Inflammatory macrophage treated with lipopolysaccharide for 4 hours (primary cell): ENCODE measurements at places on chromosomes 12 and 14.

- peak; percentile 95 for DNase-seq
Observed at GRCh38 chr14:67680941-67681340, 6.5 kb upstream of the VTI1B start.

DNA sequence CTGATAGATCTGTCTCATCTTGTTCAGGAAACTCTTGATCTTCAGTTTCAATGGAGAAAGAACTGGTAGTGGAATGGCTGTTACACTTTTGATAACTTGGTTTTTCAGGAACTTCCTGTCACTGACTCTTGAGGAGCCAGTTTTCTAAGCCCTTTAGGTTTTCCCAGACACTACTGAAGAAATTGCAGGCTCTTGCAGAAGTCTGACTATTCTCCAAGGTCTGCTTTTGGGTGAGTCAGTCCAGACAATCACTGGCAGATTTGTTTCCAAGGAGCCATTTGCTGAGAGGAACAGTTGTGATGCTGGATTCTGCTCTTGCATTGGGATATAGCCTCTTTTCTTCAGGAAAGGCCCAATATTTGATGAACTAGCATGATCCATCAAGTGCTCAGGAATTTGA lies 468.0 kb downstream of the FUT8 start:
- no peak for DNase-seq

GRCh38 chr12:57834086-57834876 lies 12.2 kb downstream of the CTDSP2 start:
- DNase-seq = no peak

- DNase-seq = peak; percentile 71
Observed at GRCh38 chr14:32696325-32697091, 242.2 kb upstream of the NPAS3 start.

DNA sequence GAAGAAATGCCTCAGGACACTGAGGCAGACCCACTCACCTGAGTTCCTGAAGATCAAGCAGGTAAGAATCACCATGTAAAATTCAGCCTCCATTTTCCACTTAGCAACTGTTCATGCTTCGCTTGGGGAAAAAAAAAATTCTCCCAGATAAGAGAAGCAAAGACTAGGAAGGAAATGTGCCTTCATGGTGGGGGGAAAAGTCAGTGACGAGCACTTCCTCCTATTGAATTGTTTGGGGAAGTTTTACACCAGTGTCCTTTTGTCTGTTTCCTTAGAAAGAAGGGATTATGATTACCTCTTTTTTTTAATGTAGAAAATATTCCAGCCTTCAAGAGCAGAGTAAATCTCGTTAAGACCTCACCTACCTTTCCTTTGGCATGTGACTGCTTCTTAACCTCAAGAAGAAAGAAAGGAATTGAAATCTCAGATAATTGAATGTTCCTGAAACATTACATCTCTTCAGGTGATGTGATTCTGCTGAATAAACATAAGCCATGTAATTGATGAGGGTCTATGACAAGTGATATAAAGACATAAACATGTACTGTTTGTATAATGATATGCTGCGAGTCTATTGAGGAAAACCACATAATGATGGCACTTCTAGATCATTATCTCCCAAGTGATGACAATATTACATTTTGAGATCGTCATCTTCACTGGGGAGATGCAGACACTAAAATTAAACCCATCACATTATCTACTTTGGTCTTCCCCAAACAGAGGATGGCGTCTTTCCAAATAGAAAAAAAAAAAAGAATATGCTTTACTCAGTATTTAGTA lies at the start of gene PTPRB:
Gene PTPRB, minus strand, starts transcription at position 127 of the 783 bp plus-strand sequence. Its CDS starts 34 bp downstream, at position 93.
- DNase-seq = no peak

GRCh38 chr12:107662484-107662883 lies 23.1 kb upstream of the PWP1 start:
- peak; percentile 48 for DNase-seq

DNA sequence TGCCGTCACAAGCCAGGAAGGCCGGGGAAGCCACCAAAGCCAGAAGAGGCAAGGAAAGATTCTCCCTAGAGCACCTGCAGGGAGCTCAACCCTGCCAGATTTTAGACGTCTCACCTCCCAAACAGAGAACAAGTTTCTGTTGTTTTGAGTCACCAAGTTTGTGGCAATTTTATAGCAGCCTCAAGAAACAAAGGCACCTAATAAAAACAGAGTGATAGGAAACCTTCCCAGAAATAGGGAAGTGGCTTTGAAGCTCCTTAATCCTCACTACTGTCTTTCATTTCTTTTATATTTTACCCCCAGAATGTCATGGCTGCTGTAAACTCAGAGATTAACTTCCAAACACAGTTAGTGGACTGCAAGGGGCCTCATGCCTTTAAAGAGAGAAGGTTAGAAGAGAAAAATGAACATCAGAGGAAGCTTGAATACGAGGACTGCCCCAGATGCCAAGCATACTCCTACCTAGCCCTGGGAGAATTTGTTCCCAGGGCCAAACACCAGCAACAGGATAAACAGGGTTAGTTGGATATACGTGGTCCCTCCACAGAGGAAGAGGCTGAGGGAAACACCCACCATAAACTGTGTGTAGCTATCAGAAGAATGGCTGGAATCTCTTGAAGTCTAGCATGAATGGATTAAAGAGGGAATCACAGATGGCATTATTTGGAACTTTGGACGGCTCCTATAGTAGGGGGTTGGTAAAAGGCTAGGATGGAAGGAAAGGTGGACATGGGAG lies 148.3 kb downstream of the KCNA5 start:
- no peak for DNase-seq

DNA sequence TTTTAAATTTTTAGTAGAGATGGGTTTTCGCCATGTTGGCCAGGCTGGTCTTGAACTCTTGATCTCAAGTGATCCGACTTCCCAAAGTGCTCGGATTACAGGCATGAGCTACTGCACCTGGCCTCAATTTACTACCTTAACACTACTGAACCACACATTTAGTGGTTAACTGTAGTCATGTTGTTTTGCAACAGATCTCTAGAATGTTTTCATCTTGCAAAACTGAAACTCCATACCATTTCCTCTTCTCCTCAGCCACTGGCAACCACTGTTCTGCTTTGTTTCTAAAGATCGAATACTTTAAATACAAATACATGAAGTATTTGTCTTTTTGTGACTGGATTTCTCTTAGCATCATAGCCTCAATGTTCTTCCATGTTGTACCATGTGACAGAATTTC lies 15.4 kb upstream of the SMCO2 start:
- DNase-seq = peak; percentile 74

DNA sequence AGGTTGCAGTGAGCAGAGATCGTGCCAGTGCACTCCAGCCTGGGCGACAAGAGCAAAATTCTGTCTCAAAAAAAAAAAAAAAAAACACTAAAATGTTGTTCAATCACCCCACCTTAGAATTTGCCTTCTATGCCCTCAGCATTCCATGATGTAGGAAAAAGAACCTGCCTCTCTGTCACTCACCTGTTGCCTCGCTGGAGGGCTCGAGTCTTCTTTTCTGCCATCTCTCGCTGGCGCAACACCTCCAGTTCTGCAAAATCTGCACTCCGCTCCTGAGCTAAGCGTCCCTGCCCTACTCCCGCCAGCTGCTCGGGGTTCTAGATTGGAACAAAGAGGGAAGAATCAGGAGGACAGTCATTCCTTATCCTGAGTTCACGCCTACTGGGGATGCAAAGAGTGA lies 17.9 kb downstream of the TIMELESS start:
- no peak for DNase-seq

- no peak for DNase-seq
Observed at GRCh38 chr12:54020591-54021405, 7.4 kb upstream of the HOXC6 start.

GRCh38 chr12:1099158-1099557 lies 108.1 kb downstream of the ERC1 start:
- no peak for DNase-seq

GRCh38 chr14:51663783-51664326 lies 12.1 kb downstream of the FRMD6 start:
- no peak for DNase-seq

GRCh38 chr14:36553656-36554260 lies 28.7 kb downstream of the NKX2-8 start:
- peak; percentile 29 for DNase-seq

DNA sequence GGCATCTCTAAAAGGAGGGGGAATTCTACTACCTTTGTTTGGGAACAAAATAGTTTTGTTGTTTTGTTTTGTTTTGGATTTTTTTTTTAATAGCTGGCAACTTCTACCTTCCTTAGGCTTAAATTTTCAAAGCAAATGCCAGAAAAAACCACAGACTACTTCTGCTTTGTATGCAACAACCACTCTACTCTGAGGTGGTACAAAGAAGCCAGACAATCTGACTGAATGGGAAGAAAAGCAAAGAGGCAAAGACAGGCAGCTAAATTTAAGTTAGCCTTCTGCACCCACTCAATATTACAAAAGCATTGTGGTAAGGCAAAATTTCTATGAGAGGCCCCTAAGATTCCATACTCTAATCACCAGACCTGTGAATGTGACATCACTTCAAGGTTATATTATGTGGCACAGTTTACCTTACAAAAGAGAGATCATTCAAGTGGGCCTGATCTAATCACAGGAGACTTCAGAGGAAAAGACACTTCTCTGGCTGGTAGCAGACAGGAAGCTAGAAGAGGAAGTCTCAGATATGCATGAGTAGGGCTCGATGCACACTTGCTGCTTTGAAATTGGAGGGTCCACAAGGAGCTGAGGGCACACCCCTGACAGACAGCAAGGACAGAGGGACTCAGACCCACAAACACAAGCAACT lies 566.6 kb downstream of the RPS29 start:
- DNase-seq = no peak

- DNase-seq = no peak
Observed at GRCh38 chr12:8987685-8988084, 1.7 kb upstream of the KLRG1 start.

DNA sequence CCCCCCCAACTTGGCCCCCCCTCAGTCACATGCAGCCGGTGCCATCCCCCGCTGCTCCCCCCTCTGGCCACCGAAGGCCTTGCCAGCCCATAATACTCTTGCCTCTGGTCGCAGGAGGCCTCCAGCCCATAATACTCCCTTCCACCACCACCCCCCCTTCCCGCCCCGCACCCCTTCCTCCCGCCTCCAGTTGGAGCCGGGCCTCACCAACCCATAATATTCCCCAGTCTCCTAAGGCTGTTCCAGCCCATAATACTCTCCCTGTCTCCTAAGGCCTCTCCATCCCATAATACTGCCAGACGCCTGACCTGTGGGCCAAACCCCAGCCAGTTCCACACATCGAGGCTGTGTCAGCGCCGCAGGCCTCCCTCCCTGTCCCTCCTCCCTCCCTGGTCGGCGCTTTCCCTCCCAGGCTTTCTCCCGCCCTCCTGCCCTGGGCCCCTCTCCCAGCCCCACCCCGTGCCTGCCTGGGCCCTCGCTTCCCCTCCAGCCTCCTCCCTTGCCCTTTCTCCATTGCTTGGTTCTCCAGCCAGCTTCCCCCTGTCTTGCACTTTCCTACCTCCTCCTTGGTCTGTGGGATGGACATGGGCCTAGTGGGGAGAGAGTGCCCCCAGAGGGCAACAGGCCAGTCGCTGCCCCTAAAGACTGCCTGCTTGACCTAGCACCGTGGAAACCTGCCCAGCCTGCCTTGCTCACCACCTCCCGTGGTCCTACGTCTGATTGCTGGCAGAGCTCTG lies 6.8 kb upstream of the CHD4 start:
- peak; percentile 66 for DNase-seq

GRCh38 chr14:56874375-56874774 lies 64.1 kb upstream of the OTX2 start:
- no peak for DNase-seq

GRCh38 chr14:52876806-52877205 lies 74.0 kb downstream of the FERMT2 start:
- DNase-seq = no peak

DNA sequence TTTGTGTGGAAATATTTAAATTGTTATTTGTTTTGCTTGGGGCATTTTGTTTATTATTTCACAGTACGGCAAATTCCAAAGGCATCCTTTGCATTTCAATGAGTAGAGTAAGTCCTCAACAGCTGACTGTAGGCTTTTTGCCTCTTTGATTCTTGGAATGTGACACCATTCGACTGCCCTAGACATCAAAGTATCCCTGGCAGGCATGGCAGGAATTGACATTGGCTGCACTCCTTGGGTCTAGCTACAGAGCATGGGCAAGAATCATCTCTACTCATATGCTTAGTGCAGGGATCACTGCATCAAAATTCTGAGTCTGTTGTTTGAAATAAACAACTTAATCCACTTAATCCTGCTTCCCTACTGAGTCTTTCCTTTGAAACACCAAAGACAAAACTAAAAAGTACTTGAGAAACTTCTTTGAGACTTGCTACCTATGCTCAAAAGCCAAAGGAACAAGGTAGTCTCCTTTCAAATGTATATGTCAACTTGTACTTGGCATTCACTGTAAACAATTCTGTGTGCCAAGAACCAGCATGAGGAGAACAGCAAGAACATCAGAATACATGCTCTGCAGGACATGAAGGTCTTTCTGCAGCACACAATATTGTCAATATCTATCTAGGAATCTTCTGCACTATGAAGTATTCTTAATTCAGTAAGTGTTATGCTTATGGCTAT lies 1569.0 kb upstream of the FLRT2 start:
- DNase-seq = no peak

GRCh38 chr14:33210311-33210710 lies 271.6 kb downstream of the NPAS3 start:
- no peak for DNase-seq

- peak; percentile 72 for DNase-seq
Observed at GRCh38 chr14:90970167-90970600, 90.3 kb downstream of the RPS6KA5 start.

- no peak for DNase-seq
Observed at GRCh38 chr12:129779033-129779432, 124.8 kb downstream of the TMEM132D start.

DNA sequence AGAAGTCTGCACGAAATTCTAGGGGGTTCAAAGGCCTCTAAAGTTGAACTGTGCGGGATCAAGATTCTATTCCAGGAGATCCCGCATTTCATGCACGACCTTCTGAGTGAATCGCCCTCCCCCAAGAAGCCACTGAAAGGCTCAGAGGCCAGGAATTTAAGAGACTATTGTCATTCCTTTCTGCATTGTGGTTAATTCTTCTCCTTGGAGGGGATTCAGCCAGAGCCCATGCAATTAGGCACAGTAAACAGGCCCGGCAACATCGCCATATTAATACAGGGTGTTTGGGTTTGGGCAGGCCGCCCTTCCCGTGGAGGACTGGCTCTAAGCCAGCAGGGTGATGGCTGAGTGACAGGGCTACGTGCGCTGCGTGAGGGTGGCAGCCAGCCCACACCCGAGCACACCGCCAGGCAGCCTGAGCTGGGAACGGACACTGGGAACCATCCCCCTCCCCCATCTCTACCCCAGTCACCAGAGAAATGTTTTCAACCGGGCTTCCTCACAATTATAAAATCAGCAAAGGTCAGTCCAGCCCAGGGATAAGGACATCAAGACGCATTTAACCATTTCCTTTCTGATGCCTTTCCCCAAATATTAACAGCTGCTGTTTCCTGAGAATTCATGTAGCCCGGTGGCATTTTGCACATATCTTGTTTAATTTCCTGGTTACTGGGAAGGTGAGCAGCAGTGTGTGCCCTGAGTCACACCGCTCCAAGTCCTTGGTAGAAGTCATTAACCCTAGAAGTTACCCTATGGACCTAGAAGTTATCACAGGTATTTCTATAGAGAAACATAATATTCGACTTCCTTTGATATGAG lies 12.5 kb downstream of the EGLN3 start:
- no peak for DNase-seq
